ENCODE measurements at places on chromosomes 5 and 9. TPM values are rescaled to one million over a fixed set of nuclear protein-coding genes. Genes with fewer than 3 reads are reported as not detected.

GRCh38 chr5:131563434-131564228 is 71.4 kb downstream of the RAPGEF6 start:
- DNase-seq = no peak

GRCh38 chr5:37355161-37355560 is 15.7 kb downstream of the NUP155 start:
- DNase-seq = no peak

- DNase-seq = no peak
Observed at GRCh38 chr9:134374301-134375010, 48.2 kb downstream of the RXRA start.

DNA sequence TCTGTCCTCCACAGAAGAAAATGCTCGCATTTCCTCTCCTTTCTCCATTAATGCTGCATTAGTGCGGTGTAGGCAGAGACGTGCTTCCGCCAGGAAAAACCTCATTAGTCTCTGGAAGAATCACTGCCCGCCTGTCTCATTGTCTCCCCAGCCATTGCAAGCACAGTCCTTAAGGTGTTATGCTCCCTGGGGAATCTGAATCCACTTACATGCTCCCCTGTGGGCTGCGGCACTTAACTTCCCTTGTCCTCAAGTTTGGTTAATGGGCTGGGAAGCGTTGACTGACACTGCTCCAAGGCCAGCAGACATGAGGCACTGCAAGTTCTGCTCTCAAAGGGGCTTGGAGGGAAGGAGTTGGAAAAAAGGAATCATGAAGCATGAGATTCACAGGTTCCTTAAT is 41.6 kb downstream of the TARS1 start:
- DNase-seq = no peak

DNA sequence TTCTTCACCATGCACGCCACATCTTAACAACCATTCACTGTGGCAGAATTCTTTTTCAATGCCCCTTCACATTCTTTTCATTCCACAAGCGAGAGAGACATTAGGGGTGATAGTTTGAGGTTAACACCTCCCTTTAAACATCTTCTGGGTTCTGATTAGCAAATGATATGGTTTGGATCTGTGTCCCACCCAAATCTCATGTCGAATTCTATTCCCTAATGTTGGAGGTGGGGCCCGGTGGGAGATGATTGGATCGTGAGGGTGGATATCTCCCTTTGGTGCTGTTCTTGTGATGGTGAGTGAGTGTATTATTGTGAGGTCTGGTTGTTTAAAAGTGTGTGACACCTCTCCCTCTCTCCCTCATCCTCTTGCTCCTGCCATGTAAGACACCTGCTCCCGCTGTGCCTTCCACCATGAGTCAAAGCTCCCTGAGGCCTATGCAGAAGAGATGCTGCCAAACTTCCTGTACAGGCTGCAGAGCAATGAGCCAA is 46.1 kb upstream of the RAI14 start:
- peak; percentile 15 for DNase-seq

GRCh38 chr5:115656404-115656803 is 30.6 kb upstream of the TMED7 start:
- no peak for DNase-seq

- no peak for DNase-seq
Observed at GRCh38 chr9:71857159-71857558, 53.8 kb downstream of the ABHD17B start.

DNA sequence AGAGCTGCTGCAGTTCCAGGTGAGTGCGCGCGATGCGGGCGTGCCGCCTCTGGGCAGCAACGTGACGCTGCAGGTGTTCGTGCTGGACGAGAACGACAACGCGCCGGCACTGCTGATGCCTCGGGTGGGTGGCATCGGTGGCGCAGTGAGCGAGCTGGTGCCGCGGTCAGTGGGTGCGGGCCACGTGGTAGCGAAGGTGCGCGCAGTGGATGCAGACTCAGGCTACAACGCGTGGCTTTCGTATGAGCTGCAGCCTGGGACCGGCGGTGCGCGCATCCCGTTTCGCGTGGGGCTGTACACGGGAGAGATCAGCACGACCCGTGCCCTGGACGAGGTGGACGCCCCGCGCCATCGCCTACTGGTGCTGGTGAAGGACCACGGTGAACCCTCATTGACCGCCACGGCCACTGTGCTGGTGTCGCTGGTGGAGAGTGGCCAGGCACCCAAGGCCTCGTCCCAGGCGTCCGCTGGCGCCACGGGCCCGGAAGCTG is 2.0 kb downstream of the PCDHA3 start:
- DNase-seq = no peak

DNA sequence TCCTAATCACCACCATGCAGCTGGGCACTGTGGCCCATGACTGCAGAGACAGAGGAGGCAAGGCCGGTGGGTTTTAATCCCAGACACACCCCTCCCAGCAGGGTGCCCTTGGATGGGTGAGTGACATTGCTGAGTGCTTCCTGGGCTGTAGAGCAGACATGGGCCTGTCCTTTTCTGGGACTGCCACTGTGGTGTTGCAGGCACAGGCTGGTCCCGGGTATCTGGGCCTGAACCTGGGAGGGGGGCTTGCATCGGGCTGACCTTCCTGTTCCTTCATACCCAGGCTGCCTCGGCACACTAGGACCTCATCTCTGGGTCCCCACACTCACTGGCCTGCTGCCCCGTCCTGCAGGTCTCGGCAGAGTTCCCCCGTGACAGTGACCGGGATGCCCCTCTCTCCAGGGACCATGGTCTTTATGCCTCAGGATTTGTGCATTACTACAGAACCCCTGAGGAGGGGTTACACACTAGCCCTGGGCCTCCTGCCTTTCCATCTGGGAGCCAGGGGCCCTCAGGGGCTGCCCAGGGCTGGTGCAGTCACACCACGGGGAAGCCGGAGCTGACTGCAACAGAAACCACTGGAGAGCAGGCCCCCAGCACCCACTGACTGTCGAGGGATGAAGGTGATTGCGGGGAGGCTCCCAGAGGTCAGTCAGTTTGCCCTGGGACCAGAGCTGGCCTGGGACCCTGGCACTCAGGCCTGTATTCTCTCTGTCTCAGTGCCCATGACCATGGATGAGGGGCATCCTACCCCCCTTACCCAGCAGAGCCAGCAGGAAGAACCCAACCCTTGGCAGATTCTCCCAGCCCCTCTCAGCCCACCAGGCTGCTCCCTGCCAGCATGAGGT is 8.9 kb upstream of the SLC25A48 start:
- no peak for DNase-seq

GRCh38 chr5:93072831-93073459 is 508.1 kb downstream of the NR2F1-AS1 start:
- DNase-seq = no peak

GRCh38 chr5:136236479-136237083 is 43.6 kb upstream of the SMIM32 start:
- no peak for DNase-seq

- DNase-seq = no peak
Observed at GRCh38 chr9:97809666-97810344, 43.2 kb upstream of the FOXE1 start.

DNA sequence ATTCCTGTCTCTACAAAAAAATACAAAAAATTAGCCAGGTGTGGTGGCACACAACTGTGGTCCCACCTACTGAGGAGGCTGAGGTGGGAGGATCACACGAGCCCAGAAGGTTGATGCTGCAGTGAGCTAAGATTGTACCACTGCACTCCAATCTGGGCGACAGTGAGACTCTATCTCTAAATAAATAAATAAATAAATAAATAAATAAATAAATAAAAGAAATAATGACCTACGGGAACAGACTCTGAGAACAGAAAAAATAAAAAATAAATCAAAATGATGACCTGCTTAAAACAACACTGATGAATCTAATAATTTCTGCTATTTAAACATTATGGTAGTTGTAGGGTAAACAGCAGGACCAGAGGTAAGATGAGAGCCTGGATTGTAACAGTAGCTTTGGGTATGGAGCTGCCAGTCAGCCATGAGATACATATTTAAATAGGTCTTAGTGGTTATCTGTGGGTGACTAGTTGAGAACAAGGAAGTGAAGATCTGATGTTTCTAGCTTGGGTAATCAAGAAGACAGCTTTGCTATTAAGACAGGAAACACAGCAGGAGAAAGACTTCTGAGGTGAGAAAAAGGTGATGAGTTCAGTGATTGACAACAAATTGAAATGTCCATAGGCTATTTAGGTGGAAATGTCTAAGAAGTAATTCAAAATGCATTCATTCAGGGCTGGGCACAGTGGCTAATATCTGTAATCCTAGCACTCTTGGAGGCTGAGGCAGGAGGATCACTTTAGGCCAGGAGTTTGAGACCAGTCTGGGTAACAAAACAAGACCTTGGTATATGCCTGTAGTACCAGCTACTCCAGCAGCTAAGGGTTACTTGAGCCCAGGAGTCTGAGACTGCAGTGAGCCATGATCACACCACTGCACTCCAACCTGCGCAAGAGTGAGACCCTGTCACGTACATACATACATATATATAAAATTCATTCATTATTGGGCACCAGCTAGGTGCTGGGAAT is 11.0 kb downstream of the RNF145 start:
- no peak for DNase-seq

- DNase-seq = no peak
Observed at GRCh38 chr5:173648308-173648866, 31.9 kb upstream of the BOD1 start.

GRCh38 chr9:131402738-131403492 is 9.0 kb downstream of the PRRC2B start:
- DNase-seq = peak; percentile 81

GRCh38 chr5:138629392-138629791 is 54.2 kb upstream of the HSPA9 start:
- no peak for DNase-seq

- DNase-seq = no peak
Observed at GRCh38 chr9:85392260-85392659, 349.5 kb downstream of the AGTPBP1 start.

- no peak for DNase-seq
Observed at GRCh38 chr5:172104801-172105701, 83.0 kb downstream of the STK10 start.

GRCh38 chr5:173472164-173472563 is 143.9 kb upstream of the STC2 start:
- peak; percentile 93 for DNase-seq

DNA sequence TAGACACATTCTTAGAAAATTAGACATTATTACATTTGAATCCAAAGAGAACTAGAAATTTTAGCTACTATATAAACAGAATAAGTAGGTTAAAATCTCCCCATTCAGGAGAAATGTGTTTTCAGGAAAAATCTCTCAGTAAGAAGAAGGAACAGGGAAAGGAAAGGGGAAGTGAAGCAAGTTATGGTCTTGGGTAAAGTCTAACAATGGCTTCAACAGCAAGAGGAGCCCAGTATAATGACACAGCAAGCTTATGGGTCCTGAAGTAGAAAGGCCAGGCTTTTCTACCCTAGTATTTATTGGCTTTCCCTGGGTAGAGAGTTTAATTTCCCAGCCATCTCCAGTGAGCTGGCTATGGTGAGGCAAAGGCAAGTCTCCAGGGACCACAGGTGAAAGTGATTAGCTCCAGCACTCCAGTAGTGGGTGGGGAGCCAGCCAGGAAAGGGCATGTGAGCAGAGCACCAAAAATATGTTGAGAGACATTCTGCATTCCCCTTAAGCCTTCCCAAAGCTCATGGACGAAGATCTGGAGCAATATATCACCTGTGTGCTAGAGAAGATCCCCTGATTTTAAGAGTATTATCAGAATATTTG is 981.7 kb downstream of the NR2F1-AS1 start:
- no peak for DNase-seq

- no peak for DNase-seq
Observed at GRCh38 chr5:61674378-61674777, 342.3 kb downstream of the ZSWIM6 start.

- DNase-seq = peak; percentile 71
Observed at GRCh38 chr5:139863855-139864558, 68.4 kb downstream of the PSD2 start.

DNA sequence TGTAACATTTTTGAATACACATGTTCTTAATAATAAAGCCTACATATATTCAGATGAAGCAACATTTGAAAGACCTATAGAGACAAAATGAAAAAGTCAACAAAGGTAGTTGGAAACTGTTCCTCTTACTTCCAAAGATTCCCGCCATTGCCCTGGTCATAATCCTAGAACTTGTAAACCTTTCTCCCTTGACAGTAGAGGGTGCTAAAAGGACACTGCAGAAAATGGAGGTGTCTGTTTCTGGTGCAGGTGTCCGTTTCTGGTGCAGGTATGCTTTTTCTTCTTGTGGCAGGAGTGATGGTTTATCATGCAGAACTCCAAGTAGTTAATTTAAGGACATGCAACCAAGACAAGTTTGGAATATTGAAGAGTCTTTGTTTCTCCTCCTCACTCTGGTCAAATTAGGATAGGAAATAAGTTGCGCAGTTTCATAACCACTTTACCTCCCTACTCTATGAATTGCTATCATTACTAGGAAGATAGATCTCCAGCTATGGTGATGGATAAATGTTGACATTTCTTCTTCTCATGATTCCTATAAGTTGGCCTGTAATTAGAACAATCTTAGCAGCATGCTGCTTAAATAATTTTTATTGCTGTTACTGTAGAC is 56.0 kb upstream of the FAM174A start:
- DNase-seq = no peak

GRCh38 chr5:95283761-95284571 is 928 bp downstream of the MCTP1 start:
- DNase-seq = peak; percentile 33

DNA sequence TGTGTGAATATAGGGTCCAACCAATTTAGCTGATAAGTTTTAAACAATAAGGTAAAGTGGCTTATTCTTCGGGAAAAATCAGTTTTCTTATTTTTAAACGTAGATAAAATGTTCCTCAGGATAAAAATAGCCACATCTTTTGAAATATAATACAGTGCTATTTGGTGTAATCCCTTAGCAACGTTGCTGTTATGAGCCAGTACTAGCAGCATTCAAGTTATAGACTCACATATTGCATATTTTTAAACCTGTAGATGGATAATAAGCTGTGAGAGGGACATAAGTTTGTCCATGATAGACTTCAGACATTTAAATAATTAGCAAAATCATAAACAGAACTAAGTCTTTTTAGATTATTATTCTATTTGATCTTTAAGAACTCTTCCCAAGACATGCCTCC is 6.3 kb downstream of the PDE4D start:
- no peak for DNase-seq

DNA sequence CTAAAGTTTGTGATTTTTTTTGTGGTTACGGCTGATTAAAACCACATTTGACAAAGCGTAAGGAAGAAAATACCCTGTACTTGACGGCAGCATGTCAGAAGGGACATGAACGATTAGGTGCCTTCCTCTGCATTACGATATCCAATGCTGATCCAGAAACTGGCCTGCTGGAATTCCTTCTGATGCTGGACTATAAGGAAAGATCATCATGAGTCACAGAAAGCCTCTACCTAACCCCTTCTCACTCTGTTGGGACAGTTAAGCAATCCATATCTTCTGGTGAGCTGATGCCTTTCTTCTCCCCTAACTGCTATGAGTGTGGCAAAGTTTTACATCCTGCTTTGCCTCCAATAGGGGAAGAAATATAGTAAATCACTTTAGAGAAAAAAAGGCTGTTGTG is 78.4 kb upstream of the PAPPA start:
- no peak for DNase-seq

Gene GFI1B
- 0.24 TPM for polyA plus RNA-seq

Gene MYORG
- polyA plus RNA-seq = 17.2 TPM

Gene C5orf46
- polyA plus RNA-seq = not detected

Gene CD72
- polyA plus RNA-seq = 2.3 TPM

Gene FOXI1
- polyA plus RNA-seq = not detected

Gene DNAI1
- polyA plus RNA-seq = not detected

Gene SEPTIN8
- 58.2 TPM for polyA plus RNA-seq

Gene SV2C
- polyA plus RNA-seq = 0.06 TPM

Gene TRIM14
- 1.1 TPM for polyA plus RNA-seq

Gene GFPT2
- 10.3 TPM for polyA plus RNA-seq

Gene MORN5
- not detected for polyA plus RNA-seq

Gene IL5
- polyA plus RNA-seq = 0.30 TPM

Gene NR5A1
- not detected for polyA plus RNA-seq

Data from muscle of back (tissue), 13 donors.